Activated naive CD4-positive, alpha-beta T cell treated with anti-CD3 and anti-CD28 coated beads, Interleukin-2, amount 50 U/mL, for 72 hours (primary cell): ENCODE measurements at places on chromosomes 1 and 21. TPM values are rescaled to one million over a fixed set of nuclear protein-coding genes. Genes with fewer than 3 reads are reported as not detected.

DNA sequence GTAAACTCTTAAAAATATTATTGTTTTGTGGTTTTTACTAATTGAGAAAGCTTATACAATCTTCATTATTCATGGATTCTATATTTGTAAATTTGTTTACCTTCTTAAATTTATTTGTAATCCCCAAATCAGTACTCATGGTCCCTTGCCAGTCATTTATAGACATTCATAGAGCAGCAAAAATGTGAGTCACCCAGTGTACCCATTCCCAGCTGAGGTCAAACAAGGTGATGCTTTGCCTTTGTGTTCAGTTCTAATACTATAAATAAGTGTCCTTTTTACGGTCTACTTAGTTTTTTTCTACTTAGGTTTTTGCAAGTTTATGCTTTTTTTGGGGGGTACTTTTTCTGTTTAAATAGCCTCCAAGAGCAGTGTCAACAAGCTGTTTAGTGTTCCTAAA, 36.1 kb downstream of the SORT1 start:
- DNase-seq: no peak

DNA sequence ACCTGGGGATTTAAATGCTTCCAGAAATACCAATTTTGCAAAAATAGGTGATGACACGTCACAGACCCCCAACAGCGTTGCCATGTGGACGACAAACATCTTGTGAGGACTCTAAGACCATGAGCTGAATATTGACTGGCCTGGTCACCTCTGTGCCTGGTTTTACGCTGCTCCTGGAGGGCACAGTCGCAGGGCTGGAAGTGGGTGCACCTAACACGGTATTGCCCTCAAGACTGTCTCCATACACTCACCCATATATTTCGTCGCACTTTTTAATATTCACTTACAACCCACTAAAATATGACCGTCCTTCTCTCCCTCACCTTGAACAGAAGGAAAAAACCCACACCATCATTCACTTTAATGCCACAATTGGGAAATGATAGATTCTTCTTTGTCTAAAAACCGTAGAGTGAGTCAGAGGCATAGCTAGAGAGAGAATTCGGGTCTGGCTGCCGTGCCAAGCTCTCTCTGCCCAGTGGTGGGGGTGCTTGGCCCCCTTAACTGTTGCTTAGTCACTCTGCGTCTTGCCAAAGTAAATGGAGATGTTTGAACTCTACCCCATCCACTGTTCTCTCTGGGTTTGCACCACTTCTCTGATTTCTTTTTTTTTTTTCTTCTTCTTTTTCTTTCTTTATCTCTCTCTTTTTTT, 40.8 kb upstream of the UTS2 start:
- no peak for DNase-seq

DNA sequence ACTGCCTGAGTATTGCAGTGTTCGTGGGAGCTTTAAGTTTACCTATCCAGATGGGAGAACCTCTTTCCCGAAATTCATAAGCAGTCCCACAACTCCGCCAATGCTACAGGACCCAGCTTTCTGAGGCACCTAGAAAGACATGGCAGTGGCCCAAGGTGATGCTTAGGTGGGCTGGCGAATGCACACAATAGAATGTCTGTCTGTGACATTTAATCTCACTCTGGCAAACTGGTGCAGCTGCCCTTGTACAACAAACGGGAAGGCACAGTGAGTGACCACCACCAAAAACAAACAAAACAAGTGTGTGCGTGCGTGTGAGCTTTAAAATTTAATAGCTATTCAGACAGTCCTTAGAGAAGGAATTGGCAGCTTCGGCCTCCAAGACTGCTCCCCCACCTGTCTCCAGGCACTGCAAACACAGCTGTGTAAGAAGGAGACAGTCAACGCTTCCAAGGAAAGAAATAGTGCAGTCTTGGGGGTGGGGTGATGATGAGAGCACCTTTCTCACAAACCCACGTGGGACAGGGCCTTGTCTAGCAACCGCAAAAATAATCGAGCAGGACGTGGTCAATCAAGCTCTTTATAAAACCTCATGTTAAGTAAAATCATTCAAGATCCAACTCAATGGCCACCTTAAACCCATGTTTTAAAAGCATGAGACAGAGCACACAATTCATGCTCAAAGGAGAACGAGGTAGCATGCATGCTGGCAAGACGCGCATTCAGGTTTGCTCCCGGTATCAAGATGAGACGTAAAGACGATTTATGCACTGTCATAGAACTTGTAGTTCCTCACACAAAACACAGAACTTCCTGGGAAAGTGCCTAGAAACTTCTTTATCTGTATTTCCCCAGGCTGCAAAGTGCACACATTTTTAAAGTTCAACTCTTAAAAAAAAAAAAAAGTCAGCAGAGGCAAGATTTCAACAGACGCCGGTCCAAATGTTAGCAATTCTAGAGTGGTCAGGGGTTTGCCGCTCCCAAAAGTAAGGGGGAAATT, 84.1 kb downstream of the TM2D1 start:
- no peak for DNase-seq

- DNase-seq: no peak
These were observed 32.9 kb downstream of the SERINC2 start for GRCh38 chr1:31445951-31446350.

- no peak for DNase-seq
These were observed 258.0 kb upstream of the FMN2 start for GRCh38 chr1:239833723-239834122.

GRCh38 chr1:56788102-56788501, 31.1 kb downstream of the FYB2 start:
- no peak for DNase-seq

GRCh38 chr1:30089024-30089430, 634.4 kb downstream of the MATN1 start:
- no peak for DNase-seq

CFAP107 gene
- not detected for total RNA-seq

KRTAP13-2 gene
- not detected for total RNA-seq

KRTCAP2 gene
- 162 TPM for total RNA-seq

ITLN2 gene
- not detected for total RNA-seq
